ENCODE measurements at places on chromosomes 16 and 17. TPM values are rescaled to one million over a fixed set of nuclear protein-coding genes. Genes with fewer than 3 reads are reported as not detected.

The BCL6B gene
- not detected for polyA plus RNA-seq

The NKIRAS2 gene
- 66.5 TPM for polyA plus RNA-seq

The NOS2 gene
- polyA plus RNA-seq = not detected

The MEOX1 gene
- not detected for polyA plus RNA-seq

The CUEDC1 gene
- polyA plus RNA-seq = 13.6 TPM

The HIGD1B gene
- polyA plus RNA-seq = not detected

The RNU2-1 gene
- 3.7 TPM for polyA plus RNA-seq

Data from GM23248 (cell line).